ENCODE measurements at places on chromosomes 16 and 17.

- DNase-seq, result no peak
Measured at GRCh38 chr17:75981019-75981615, 2.1 kb downstream of the TEN1 start.

DNA sequence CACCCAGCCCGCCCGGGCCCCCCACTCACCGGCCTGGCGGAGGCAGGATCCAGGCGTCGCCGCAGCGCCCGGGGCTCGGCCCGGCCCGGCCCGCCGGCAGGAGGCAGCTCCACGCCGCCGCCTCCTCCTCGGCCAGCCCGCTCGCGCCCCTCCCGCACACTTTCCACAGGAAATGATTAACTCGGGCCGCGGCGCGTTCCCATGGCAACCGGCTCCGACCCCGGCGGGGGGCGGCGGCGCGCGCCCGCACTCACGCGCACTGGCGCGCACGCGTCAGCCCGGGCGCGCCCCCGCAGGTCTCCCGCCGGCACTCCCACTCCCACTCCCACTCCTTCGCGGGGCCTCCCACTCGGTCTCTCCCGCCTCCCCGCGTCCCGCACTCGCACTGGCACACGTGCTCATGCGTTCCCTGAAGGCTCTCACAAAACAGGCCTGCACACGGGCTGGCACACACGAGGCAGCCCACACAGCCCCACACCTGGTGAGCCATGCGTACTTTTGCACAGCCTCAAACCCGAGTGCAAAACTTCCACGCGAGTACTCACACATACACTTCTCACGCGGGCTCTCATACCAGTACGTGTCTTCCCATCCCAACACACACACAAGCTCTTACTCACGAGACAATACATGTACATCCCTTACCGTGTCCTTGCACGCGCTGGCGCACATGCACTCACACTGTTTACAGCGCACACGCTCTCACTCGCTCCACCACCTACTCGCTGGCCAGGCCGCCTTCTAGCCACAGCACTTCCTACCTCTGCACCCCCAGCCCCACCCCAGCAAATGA is at the start of gene KIFC3:
TSS of gene KIFC3 (minus strand) at position 151 of the 793 bp plus-strand sequence. CDS start 4,248 bp downstream, outside the sequence.
- peak; percentile 86 for DNase-seq

DNA sequence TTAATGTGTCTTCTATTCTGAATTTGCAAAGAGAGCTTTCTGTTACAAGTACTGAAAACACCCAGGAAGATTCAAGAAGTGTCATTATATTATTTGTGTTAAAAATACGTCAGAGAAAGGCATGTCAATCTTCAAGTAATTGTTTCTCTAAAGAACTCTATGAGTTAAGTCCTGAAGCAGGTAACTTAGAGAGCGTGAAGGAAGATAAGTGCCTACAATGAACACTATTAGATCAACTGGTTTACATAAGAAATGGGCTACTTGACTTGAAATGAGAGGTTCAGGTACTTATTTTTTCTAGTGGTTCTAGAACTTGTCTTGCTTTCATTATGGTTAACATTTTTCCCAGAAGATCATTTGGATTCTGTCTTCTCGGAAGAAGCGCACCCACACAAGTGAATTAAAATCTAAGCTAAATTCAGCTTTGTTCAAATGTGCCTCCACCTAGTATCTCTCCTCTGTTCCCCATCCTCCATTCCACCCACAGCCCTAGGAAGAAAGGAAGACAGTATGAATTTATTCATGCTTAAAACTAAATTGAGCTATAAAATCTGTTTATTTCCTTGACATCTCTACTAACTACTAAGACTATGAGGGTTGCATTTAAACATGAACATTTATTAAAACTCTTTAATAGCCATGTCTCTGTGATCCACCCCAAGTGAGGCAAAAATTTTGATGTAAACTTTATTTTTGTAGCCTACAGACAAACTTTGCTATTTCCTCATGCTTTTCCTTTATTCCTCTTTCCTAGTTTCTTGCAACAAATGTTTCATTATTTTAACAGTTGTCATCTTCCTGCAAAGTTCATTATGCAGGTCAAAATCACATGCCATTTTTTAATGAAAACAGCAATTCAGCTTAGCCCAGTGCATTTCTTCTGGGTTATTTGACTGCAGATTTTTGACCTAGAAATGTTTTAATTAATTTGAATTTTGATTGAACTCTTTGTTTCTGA is 206.8 kb downstream of the KCNJ2 start:
- no peak for DNase-seq

GRCh38 chr16:50261707-50262235 is 4.6 kb upstream of the ADCY7 start:
- no peak for DNase-seq

GRCh38 chr17:30199600-30199999 is 35.9 kb downstream of the SLC6A4 start:
- no peak for DNase-seq

- DNase-seq, result no peak
Measured at GRCh38 chr17:1997927-1998742, 27.0 kb downstream of the RTN4RL1 start.

- DNase-seq, result no peak
Measured at GRCh38 chr16:25501530-25502255, 190.1 kb upstream of the HS3ST4 start.

- no peak for DNase-seq
Measured at GRCh38 chr17:72677108-72677507, 415.4 kb downstream of the SLC39A11 start.

DNA sequence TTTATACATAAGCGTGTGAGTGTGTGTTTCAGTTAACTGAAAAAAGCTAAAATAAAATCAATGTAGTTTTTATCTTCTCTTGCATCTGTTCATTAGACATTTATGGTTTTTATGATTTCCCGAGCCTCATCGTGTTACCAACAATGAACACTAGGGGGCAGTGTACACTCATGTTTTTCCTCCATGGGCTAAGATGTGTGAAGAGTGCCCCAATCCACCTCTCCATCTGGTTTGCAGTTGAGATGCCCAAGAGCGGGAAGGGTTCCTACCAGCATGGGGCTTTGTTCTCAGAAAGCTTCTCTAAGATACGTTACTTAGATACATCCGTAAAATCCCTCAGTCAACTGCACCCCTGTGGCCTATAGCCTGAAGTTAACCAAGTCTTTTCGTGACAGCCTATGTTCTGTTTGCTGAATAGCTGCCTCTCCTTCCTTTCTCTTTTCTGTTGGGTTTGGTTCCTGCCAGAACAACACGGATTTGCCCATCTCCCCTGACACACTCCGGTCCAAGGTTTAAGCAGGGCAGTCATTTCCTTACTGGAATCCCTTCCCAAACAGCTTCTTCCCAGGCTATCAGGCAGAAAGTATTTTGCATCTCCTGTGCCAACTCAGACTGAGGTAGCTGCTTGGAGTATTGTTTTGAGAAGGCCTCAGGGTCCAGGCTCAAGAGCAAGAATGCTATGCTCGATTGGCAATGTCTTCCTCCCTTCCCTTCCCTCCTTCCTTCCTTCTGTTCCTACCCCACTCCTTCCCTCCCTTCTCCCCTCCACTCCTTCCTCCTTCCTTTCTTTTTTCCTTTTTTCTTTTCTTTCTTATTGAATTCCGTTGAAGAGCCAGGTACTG is 12.9 kb upstream of the ELAC2 start:
- DNase-seq, result peak; percentile 69

GRCh38 chr16:76947749-76948148 is 243.2 kb upstream of the MON1B start:
- peak; percentile 73 for DNase-seq

GRCh38 chr17:38560503-38561318 is 45.0 kb downstream of the SRCIN1 start:
- peak; percentile 43 for DNase-seq

GRCh38 chr17:7219812-7220592 is at the start of the genes ACADVL and DLG4:
ACADVL (plus strand) TSS chr17:7219938; CDS start chr17:7219985, 47 bp downstream.
DLG4 (minus strand) TSS chr17:7219836.
- DNase-seq, result peak; percentile 86

- DNase-seq, result peak; percentile 94
Measured at GRCh38 chr16:74998481-74999218, at the start of gene ZNRF1. ZNRF1 (plus strand) TSS chr16:74999024; CDS start chr16:74999672, 648 bp downstream.

DNA sequence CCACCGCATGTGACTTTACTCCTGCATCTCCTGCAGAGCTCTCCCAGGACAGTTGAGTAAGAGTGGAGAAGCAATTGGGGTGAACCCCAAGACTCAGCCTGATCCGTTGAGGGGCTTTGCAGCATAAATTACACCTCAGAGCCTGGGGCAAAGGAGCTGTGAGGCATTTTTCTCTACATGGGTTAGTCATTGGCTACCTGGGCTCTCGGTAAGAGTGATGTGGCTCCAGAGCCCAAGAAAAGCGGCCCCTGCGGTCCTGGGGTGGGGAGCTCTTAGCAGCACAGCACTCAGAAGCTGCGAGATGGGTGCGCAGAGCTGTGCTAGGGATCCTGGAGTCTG is 40.4 kb upstream of the C16orf78 start:
- DNase-seq, result no peak

DNA sequence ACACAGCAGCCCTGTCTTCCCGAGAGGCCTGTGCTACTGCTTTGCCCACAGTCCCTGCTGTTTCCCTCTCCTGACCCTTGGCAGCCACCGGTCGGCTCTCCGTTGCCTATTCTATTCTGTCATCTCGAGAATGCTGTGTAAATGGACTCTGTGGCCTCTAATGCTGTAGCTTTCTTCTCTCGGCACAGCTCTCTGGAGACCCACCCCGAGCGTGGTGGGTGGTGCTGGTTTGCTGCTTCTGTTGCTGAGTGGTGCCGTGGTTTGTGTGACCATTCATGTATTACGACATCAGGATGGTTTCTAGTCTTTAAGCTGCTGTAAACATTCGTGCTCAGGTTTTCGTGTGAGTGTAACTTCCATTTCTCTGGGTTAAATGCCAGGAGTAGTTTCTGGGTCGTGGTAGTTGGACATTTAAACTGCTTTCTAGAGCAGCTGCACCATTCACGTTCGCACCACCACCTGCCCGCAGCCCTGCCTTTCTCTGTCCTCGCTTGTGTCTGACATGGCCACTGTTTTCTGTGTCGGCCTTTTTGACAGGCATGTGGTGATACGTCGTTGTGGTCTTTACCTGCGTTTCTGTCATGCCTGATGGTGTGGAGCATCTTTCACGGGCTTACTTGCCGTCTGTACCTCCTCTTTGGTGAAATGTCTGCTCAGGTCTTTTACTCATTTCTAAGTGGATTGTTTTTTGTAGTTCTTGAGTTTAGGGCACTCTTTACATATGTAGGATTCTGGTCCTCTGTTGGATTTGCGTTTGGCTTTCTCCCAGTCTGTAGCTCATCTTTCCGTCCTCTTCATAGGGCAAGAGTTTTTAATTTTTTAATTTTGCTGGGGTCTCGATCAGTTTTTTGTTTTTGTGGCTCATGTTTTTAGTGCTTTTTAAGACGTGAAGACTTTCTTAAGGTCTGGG is 47.7 kb upstream of the ZNF750 start:
- no peak for DNase-seq

DNA sequence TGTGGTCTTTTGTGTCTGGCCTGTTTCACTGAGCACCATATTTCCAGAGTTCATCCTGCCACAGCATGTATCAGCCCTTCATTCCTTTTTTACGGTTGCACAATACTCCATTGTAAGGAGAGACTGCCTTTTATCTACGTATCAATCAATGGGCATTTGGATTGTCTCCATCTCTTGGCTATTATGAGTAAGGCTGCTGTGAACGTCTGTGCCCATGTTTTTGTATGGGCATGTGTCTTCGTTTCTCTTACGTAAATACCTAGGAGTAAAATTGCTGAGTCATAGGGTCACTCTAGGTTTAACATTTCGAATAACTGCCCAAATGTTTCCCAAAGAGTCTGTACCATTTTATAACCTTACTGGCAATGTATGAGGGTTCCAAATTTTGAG is 202.8 kb upstream of the FOXF1 start:
- no peak for DNase-seq

- DNase-seq, result no peak
Measured at GRCh38 chr16:87946596-87947347, 4.5 kb upstream of the BANP start.

GRCh38 chr16:89431630-89432029 is 58.7 kb downstream of the ANKRD11 start:
- no peak for DNase-seq

GRCh38 chr17:80731323-80731722 is 186.7 kb downstream of the RPTOR start:
- DNase-seq, result no peak

GRCh38 chr16:4945560-4946502 is 8.9 kb upstream of the PPL start:
- DNase-seq, result peak; percentile 31

GRCh38 chr16:81567087-81567486 is 122.5 kb downstream of the CMIP start:
- no peak for DNase-seq

GRCh38 chr17:33200587-33200986 is 92.5 kb downstream of the ASIC2 start:
- DNase-seq, result no peak

- DNase-seq, result no peak
Measured at GRCh38 chr16:15613676-15614075, 29.3 kb downstream of the MARF1 start.

DNA sequence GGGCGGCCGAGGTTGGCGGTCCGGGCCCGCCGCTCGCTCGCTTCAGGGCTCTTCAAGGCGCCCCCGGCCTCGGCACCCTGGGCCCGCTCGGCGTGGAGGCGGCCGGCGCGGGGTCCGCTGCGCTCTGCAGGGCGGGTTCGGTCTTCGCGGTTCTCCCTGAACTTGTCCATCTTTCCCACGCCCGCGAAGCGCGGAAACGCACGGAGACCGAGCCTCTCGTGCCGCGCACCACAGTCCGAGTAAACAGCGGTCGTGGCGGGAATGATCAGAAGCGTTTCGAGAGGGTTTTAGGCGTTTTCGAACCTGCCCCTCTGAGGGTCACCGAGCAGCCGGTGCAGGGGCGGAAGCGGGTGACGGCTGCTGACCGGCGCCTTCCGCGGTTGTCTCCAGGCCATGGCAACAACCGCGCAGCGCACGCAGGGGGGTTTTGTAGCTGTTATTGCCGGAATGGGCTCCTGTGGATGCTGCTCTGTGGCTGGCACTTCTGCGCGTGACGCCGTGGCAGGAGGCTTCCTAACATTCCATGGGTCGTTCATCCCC is 414 bp downstream of the NARF start:
- no peak for DNase-seq

DNA sequence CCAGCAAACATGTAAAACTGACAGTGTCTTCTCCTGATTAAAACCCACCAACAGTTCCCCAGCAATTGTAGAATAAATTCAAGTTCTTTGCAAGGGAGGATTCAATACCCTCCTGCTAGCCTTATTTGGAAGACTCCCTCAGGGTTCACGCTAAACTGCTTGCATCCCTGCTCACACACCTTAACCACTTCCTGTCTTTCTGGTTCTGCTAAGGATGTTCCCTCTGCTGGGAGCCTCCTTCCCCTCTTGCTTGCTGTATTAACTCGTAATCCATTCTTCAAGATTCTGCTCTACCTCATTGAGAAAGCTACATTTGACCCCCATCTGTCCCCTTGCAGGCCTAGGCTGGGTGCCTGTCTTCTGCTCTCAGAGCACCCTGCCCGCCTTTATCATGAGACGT is 2.3 kb upstream of the SHISA6 start:
- DNase-seq, result no peak

GRCh38 chr17:55729484-55729883 is 6.8 kb upstream of the TMEM100 start:
- no peak for DNase-seq

DNA sequence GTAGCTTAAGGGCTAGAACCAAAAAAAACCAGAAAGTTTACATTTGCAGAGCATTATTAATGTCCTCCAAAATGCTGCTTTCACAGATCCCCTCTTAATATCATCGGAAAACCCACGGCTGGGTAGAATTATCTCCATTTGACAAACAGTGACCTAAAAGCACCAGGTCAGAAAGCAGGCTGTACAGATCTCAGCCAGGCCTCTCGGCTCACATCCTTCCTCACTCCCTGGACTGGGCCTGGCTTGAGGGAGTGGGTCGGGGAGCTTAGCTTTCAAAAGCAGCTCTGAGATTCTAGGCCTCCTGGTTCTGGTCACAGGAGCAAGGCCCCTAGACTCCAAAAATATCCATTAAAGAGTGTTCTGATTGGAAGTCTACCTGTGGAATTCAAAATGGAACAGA is 9.1 kb upstream of the SLC12A3 start:
- no peak for DNase-seq

GRCh38 chr17:81418710-81419318 is 23.6 kb downstream of the BAHCC1 start:
- no peak for DNase-seq
